Left colon (tissue), 2 donors: ENCODE measurements at places on chromosomes 16 and 17.

GRCh38 chr17:38676706-38677504 is 2.1 kb upstream of the EPOP start:
- peak; percentile 79 for DNase-seq

DNA sequence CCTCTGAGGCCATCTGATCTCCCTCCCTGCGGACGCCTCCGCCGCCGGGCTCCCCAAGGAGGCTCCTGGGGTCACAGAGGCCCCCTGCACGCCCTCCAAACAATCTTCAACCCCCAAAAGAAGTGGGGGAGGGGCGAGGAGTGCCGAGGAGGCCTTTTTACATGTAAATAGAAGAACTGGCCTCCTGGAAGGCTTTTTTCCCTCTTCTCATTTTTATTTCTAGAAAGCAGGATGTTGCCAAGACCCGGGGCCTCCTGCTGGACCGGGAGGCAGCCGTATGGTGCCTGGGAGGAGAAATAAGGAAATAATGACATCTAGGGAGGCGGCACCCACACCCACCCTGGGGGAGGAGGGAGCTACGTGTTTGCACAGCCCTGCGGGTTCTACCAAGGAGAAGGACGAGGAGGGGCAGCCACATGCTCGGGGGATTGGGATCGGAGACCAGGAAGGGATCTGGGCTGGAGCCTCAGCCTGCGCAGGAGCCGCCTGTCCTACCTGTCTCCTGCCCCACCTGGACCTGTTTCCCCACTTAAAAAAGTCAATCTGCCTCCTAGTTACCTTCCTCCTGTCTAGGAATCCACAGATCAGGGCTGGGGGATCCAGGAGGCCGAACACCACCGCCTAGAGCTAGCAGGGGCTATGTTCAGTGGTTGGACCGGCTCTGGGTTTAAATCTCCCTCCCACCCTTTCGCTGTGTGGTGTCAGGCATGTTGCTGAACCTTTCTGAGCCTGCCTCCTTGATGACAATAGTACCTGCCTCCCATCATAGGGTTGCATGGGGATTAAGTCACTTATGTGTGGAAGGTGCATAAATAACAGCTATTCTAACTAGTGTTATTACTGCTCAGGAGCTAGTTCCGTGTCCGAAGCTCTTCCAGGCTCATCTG is 175.7 kb upstream of the GSE1 start:
- peak; percentile 87 for DNase-seq

- DNase-seq: peak; percentile 84
These were observed at the start of gene TMC6 for GRCh38 chr17:78128551-78129350. Gene TMC6, minus strand, starts transcription at chr17:78128755. Its CDS starts 1,923 bp downstream, at chr17:78126832.

DNA sequence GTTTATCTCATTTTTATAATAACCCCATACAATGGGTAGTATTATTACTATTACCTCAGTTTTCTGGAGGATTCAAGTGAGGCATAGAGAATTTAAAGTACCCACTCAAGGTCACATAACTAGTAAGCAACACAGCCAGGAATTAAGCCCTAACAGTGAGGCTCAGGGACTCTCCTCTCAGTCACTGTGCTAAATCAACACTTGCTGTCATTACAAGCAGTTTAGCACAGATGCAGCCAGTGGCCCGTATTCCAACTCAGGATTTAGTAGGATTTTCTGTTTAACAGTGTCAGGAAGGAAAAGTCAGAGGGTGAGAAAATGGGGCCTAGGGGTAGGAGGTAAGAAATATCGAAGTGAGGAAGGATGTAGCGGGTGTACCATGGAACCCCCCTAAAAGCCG is 536.9 kb downstream of the TMEM114 start:
- DNase-seq: no peak

DNA sequence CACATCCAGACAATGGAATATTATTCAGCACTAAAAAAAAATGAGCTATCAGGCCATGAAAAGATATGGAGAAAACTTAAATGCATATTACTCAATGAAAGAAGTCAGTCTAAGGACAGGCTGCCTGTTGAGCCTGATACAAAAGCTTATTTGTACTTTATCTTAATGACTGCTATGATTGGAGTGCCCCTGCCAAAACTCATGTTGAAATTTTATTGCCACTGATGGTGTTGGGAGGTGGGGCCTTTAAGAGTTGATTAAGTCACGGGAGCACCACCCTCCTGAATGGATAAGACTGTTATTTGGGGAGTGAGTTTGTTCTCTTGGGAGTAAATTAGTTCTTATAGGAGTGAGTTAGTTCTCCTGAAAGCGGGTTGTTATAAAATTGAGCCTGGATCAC is 9.9 kb downstream of the C17orf67 start:
- no peak for DNase-seq

GRCh38 chr17:55757659-55758058 is 6.8 kb downstream of the PCTP start:
- no peak for DNase-seq

DNA sequence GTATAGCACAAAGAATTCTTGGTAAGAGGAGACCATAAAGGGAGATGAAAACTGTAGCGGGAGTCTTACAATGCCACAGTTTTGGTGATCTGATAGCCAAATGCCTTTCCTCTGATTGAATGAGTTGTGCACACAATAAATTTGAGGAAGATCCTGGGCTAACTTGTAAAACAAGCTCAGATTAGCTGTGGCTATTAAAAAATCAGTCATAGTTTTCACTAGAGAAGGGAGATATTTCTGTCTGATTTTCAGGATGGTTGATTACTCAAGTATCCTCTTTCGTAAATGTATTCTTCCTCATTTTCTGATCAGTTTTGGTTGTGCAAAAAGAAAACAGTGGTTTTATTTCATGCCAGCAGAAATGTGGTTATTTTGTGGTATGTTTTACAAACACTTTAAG is 9.1 kb upstream of the METTL9 start:
- no peak for DNase-seq

DNA sequence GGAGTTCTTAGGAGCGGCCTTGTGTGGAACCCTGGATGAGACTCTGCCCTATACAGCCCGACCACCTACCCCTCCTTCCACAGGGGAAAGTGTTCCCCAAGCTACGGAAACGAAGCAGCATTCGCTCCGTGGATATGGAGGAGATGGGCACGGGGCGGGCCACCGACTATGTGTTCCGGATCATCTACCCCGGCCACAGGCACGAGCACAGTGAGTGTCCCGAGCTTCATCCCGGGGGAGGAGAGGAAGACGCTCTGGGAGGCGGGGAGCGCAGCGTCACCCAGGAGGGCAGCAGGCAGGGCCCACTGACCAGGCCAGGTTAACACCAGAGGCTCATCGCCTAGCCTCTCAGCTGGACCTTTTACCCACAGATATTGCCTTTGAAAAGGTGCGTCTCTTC is 27.8 kb downstream of the SGSM2 start:
- DNase-seq: no peak

GRCh38 chr17:39486242-39486641 is 25.0 kb downstream of the CDK12 start:
- DNase-seq: no peak

DNA sequence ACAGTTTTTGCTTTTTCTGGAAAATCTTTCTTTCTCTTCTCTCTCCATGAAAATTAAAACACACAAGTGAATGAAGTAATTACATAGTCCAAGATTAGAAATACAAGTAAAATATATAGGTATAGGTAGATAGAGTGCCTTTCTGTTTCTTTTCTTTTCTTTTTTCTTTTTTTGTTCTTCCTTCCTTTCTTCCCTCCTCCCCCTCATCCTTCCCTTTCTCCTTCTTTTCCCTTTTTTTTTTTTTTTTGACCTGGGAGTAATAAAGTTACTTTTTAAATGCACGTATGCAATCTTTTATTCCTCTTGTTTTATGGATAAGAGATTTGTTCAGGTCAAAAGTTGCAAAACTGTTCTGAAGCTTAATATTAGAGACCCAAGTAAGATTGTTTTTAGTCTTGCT is 34.6 kb upstream of the KCNJ2 start:
- no peak for DNase-seq

DNA sequence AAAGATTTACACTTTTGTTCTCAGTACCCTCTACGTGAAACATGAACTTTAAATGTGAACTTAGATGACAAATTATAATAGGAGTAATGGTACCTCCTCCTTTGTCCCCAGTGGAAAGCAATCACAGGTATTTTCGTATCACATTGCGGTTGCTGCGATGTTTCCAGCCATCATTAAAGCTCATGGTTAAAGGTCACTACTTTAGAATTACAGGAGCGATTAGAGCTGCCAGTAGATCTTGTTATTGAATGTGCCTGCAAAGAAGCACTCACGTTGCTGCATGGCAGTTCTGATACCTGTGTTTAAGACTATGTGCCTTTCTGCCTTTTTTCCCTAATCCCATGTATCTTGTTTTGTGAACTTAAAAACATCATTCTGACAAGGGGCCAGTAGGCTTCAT is 301.0 kb downstream of the CPPED1 start:
- DNase-seq: no peak

DNA sequence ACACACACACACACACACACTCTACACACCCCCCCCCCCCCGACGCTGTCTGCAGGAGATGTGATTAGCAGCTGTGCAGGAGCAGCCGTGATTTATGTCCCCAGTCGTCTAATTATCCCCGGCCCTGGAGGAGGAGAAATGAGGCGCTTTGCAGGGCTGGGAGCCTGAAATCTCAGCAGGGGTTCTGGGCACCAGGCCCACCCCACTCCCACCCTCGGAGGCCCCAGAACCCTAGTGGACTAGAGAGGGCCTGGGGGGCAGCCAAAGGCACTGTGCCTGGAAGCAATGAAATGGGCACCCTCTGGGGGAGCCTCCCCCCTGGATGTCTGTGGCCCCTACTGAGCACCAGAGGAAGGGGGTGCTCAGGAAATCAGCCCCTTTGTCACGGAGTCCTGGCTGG is 134.2 kb upstream of the CIBAR2 start:
- DNase-seq: no peak

- DNase-seq: no peak
These were observed 282.5 kb downstream of the SNX29 start for GRCh38 chr16:12258861-12259645.

DNA sequence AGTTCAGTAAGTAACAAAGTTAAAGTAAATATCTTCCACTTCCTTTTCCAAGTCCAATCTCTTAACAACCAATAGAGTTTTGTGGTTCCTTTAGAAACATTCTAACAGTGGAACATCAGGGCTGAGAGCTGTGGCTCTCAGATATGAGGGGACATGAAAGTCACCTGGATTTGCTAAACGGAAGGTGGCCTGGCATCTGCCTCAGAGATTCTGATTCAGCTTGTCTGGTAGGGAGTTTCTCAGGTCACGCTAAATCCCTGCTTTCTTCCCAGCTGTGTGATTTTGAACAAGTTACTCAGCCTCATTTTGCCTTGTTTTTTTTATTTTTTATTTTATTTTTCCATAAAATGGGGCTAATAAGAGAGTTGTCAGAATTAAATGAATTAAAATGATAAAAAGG is 411.0 kb upstream of the CDH11 start:
- no peak for DNase-seq

- no peak for DNase-seq
These were observed 11.5 kb upstream of the ZNF747 start for GRCh38 chr16:30546115-30546514.

DNA sequence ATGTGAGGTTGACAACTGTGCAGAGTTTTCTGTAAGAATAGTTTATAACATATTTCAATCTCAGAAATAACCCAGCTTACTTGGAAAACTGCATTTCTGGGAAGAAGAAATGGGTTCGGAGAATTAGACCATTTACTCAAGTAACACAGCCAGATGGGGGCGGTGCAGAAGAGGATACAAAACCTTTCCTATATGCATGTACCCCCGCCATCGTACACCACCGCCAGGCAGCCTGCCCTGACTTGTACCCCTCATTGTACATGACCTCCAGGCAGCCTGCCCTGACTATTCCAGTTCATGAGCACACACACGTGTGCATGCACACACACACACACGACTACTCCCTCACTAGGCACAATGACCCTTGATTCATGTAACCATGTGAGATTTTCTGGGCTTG is 154.0 kb downstream of the C16orf78 start:
- no peak for DNase-seq

DNA sequence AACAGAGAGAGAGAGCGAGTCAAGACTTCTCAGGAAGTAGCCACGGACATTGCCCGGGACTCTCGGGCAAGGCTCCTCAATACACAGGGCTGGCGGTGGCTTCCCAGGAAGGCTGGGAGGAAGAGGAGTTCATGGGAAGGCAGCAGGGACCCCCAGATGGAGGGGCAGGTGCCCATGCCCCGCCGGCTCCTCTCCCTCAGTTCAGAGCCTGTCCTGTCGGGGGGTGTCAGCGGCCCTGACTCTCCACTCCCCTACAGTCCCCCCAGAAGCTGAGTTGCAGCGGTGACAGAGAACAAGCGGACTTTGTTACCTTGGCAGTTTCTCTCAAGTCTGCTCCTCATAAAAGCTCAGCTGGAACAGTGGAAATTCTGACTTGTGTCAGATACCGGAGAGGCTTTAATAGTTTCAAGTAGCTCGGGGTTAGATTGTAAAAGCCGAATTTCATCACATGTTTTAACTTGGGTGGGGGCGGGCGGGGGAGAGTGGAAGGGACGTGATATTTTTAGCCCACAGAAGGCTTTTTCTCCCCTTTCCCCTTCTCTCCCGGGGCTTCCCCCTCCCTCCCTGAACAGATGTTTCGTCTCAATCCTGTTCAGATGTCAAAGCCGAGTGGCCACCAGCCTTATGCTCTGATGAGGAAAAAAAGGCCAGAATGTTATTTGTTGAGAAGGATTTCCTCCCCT is 65.2 kb downstream of the NKD1 start:
- DNase-seq: peak; percentile 24

DNA sequence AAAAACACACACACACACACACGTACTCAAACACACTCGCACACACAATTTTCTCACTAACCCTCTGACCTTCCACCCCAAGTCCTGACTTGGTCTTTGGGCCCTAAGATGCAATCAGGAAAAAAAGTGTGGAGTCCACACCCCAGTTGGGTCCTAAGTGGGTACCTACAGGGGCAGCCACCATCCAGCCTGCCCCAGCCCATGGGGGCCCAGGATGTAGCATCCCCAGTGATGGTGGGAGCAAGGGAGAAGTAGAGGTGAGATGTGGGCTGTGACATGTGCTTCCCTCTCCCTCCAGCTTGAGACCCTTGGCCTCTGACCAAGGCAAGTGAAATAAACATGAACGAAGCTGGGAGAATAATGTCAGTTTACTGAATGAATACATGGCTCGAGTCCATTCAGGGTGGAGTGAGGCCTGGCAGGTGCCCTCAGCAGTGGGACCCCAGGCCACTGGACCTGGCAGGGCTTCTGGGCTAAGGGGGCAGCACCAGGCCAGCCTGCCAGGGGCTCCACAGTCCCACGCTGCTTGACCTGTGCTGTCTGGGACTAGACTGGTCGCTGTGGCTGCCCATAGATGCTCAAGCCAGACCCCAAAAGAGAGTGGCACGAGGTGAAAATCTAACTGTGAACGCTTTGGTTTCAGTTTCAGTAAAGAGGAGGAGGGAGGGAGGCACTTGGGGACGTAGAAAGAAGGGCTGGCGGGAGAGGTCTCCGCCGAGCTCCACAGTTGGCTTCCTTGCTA is 73.7 kb downstream of the MRC2 start:
- DNase-seq: no peak

- DNase-seq: no peak
These were observed 81.8 kb downstream of the PRKCB start for GRCh38 chr16:23917621-23918020.

GRCh38 chr17:73165616-73166404 is 1.0 kb downstream of the SSTR2 start:
- DNase-seq: no peak
